ENCODE measurements at places on chromosomes 6 and 20.

- no peak for ATAC-seq
Measured at GRCh38 chr6:34941421-34941820, 52.4 kb downstream of the ANKS1A start.

- no peak for ATAC-seq
Measured at GRCh38 chr20:34426026-34426425, 63.0 kb downstream of the ITCH start.

DNA sequence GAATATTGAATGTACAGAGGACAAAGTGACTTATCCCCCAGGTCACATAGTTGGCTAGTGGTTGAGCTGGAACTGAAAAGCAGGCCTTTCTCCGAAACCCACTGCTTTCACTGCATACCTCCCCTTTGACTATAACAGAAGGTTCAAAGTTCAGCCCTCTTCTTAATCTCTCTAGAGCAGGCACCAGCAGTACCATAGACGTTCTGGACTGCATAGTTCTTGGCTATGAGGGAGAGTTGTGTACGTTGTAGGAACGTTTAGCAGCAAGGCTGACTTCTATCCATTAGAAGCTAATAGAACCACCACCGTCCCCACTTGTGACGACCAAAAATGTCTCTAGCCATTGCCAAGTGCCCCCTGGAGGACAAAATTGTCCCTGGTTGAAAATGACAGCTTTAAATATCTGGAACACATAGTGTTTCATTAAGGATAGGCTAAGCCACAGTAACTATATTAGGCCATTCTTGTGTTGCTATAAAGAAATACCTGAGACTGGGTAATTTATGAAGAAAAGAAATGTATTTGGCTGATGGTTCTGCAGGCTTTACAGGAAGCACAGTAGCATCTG lies 123.8 kb upstream of the MTHFD1L start:
- ATAC-seq: no peak

DNA sequence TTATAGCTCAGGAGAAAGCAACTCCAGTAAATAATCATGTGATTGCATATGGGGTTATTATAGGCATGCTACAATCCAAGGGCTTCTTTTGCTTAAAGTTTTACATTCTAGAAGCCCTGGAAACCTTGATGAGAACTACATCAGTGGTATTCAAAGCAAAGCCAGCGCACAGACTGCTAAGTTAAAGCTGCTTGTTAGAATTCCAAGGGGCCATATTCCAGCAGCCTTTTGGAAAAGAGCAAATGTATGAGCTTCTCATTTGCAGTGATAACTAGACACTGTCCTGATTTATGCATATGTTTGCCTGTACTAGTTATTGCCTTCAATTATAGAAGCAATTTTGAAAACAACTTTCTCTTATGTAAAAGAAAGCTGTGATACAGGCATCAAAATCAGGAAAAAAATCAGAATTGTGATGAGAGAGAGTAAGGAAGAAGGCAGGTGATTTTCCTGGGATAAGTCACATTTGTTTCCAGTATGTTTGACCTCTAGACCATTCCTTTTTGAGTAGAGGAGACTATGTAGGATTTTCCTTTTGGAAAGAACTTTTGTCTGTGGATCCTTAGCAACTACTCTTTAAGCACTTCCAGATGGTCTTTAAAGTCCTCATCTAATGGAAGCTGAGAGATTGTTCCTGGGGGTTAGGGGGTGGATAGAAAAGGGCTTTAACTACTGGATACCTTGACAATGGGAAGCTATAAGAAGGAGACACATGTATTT lies 159.2 kb downstream of the PLCB4 start:
- ATAC-seq: no peak

GRCh38 chr6:142155091-142155490 lies 8.0 kb downstream of the VTA1 start:
- no peak for ATAC-seq

DNA sequence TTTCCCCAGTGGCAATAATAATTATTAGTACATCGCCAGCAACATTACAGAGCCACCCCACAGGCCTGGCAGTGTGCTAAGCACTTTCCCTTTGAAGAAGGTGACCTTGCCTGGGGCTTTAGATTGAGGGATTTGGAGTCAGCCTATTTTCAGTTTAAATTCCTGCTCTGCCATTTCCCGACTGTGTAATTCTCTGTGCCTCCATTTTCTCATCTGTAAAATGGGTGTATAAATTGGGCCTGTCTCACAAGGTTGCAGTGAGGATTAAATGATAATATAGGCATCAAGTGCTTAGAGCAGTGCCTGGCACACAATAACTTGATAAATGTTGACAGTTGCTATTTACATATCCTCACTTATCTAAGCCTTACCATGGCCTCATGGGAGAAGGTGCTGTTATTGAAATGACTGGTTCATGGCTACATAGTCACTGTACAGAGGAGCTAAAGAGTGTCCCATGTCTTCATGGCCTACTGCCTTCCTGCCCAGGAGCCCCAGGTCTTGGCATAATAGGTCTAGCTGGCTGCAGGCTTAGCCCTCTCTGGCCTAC lies 5.1 kb upstream of the SCRT2 start:
- no peak for ATAC-seq

DNA sequence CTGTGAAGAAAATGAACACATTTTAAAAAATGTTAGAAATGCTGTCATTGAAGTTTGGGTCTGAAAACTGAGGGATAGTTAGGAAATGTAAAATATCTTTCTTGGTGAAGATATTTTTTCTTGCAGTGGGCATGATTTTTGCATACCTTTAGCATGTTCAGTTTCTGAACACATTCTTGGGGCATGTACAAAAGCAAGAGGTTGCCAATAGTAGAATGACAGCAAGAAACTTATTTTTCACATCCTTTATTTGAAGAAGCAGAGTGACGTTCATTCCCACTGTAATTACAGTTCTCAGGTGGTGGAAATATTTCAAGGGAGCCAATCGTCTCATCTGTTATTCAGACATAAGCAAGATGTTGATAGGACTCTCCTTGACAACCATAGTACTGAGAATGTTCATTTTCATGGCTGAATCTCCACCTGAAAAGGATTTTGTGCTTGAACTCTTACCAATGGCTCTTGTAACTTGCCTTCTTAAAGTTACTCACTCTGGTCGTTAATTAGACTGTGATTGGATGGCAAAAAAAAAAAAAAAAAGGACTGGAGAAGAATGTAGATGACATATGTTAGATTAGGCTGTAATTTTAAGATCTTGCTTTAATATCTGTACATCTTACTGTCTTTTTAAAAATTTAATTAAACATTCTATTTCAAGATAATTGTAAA lies 74.4 kb downstream of the DOK5 start:
- no peak for ATAC-seq

- no peak for ATAC-seq
Measured at GRCh38 chr20:275791-276190, 14.8 kb downstream of the C20orf96 start.

GRCh38 chr20:32603046-32603726 lies 18.1 kb upstream of the NOL4L start:
- ATAC-seq: peak; percentile 59

DNA sequence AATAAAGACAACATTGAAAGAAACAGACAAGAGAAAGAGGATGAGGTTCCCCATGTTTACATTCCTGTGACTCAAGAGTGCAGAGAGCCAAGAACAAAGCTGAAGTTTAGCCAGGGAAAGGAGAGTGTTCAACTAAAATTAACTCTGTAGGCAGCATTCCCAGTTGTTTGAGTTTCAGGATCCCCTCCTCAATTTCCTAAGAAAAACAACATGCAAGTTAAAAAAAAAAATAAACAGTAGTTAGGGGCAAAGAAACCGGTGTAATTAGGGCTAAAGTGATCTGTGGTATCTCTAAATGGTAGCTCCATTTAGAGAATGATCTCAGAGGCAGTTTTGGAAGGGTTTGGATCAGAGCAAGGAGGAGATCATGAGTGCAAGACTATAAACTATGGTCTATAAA lies 30.9 kb upstream of the RAB23 start:
- no peak for ATAC-seq

DNA sequence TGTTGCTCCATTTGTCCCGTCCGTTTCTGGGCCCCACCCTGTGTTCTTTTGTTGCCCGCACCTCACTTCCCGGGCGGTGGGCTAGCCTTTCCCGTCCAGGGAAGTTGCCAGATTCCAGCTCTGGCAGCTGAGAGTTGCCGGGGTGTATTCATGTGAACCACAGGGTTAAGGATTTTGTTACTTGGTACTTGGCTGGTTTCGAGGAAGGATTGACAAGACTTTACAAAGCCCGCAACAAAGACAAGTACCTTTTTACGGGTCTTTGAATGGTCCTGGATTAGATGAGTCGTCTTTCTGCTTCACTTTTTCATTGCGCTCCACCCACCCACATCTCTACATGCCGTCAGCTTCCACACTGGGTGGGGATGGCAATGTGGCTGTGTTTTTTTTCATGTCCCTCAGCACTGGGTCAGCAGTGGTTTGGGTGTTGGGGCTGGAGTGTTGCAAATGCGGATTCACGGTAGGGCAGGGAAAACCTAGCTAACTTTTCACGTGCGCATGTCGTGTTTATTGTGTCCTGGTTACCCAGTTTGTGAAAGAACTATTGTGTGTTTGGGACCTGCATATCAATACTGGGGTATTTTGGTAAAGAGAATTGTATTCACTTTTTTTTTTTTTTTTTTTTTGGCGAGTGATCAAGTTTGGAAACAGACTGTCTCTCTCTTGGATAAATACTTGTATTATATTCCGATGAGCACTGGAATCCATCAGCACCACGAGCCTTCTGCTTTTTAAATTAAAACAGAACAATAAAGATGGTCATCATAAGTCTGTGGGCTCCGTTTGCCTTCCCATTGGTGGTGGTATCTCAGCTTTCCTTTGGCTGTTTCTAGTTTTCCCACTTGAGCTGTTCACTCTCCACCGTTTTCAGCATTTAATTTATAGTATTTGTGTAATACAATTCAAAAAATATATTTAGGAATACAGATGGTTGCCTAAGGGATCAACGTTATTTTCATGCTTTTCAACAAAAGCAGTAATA lies 1.2 kb downstream of the DUSP22 start:
- peak; percentile 10 for ATAC-seq

DNA sequence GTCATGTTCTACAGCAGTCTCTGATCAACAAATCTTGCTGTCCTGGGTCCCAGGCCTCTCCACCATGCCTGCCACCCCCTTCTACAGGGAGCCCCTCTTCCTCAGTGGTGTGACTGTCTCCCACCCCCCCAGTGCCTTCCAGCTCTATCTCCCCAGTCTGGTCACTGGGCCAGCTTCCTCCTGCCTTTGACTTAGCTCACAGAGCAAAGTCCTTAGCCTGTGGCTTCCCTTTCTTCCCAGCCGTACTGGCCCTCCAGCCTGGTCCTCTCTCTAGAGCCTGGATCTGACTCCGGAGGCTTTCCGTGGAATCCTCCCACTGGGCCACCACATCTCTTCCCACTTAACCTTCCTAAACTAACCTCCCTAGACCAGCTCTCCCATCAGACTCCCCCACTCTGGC lies 17.0 kb downstream of the MAPK13 start:
- no peak for ATAC-seq

- no peak for ATAC-seq
Measured at GRCh38 chr6:141677598-141678211, 455.0 kb upstream of the GJE1 start.

DNA sequence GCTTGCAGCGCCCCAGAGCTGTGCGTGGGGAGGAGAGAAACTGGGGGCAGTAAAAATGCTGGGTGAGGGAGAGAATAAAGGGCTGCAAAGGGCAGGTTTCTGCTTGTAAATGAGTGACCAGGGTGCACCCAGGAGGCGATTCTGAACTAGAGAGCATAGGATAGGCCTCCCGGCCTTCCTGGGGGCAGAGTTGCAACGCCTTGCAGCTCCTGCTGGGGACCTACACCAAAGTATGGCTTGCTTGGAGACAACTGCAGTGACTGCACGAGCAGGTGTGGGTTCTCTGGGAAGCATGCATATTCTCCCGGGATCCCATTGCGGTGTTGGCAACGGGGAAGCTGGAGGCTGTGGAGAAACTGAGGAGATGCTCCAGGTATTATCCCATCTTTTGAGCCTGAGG lies 111.6 kb upstream of the SPACA1 start:
- no peak for ATAC-seq

- ATAC-seq: no peak
Measured at GRCh38 chr6:98380589-98380988, 453.8 kb upstream of the POU3F2 start.

DNA sequence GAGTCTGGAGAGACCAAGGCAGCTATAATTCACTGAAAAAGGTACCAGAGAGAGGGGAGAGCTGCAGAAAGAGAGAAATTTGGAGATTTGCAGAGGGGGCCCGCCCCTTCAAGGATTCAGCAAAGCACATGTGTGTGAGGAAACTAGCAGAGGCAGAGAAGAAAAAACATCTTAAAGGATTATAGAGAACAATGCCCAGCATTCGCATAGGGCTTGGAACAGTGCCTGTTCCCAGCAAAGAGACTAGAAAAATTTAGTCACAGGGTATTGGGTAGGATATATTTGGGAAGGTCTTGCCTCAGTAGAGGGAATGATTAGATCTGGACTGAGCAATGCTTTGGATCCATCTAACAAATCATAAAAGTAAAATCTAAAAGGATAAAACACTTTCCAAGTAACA lies 44.0 kb downstream of the SRPK1 start:
- ATAC-seq: no peak

- ATAC-seq: no peak
Measured at GRCh38 chr6:157188213-157188612, 135.1 kb downstream of the TMEM242 start.

- peak; percentile 74 for ATAC-seq
Measured at GRCh38 chr6:7201732-7202541, 94.2 kb downstream of the RREB1 start.

GRCh38 chr6:143839196-143839595 lies 3.9 kb upstream of the LTV1 start:
- ATAC-seq: no peak

- no peak for ATAC-seq
Measured at GRCh38 chr20:45289942-45290676, 16.5 kb upstream of the RBPJL start.

GRCh38 chr20:43936104-43936770 lies 21.6 kb downstream of the TOX2 start:
- no peak for ATAC-seq

DNA sequence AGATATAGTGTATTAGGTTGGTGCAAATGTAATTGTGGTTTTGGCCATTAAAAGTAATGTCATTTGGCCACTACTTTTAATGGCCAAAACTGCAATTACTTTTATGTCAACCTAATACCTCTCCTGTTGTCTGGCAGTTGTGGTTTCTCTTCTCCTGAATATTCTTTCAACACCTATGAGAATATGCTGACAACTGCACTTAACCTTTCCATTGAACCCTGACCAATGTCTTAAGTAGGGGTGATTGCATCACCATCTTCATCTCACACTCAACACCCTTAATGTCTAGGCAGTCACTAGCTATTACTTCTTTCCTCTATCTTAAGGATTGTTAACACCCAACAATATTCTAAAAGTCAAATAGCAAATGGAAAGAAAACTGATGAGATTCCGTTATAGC lies 200.5 kb upstream of the HSF2 start:
- ATAC-seq: no peak

DNA sequence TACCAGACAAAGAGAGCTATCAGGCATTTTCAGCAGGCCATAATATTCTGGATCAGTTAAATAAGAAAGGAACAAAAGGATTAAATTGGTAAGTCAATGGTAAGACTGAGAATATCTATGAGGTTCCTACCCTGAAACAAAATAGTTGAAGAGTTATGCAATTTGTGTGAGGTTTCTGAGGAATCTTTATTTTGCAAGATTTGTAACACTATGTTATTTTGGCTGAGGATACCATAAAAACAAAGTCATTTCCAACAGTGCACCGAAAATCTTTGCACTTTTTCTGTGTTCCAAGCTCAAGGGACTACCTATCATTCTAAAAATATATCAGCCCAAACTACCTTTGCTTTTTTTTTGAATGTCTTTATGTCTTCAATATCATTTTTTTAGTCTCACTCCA lies 383.3 kb upstream of the CITED2 start:
- ATAC-seq: peak; percentile 64

GRCh38 chr6:149393002-149393679 lies 6.9 kb upstream of the SUMO4 start:
- ATAC-seq: no peak

Measured in gastroesophageal sphincter (tissue), 4 donors.